CD4-positive, alpha-beta T cell treated with Interleukin-21 for 1 hour (primary cell): ENCODE measurements at places on chromosomes 7 and 10.

DNA sequence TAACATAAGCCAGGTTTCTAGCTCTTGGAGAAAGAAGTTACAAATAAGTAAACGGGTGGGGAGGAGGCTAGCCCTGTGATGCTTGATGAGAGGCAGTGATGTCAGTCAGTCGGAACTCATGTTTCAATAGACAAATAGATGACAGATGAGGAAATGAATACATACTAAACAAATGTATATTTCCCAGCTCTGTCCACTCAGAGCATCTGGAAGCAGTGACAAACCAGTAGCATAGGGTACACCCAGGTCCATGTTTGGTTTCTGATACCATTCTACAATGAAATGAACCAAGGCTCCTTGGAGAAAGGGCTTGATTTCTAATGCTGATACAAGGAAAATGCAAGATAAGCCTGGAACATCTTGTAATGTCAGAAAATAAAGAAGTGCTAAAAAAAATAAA is 30.6 kb downstream of the PODXL start:
- no peak for DNase-seq

DNA sequence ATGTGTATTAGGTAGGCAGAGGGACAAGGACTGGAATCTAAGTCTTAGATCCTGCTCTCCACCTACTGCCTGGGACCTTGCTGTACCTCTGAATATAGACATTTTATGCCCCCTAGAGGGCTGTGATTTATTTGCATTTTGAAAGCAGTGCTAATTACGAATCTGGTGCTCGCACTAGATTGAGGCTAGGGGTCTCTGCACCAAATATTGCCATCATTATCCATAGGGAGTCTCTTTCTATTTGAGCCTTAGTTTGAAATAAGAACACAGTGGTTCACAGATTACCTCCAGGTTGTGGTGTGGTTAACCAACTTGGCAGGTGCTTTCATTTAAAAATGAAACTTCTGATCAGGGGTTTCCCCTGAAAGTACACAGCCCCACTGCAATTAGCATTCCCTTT is 41.8 kb downstream of the CNNM1 start:
- DNase-seq: no peak

DNA sequence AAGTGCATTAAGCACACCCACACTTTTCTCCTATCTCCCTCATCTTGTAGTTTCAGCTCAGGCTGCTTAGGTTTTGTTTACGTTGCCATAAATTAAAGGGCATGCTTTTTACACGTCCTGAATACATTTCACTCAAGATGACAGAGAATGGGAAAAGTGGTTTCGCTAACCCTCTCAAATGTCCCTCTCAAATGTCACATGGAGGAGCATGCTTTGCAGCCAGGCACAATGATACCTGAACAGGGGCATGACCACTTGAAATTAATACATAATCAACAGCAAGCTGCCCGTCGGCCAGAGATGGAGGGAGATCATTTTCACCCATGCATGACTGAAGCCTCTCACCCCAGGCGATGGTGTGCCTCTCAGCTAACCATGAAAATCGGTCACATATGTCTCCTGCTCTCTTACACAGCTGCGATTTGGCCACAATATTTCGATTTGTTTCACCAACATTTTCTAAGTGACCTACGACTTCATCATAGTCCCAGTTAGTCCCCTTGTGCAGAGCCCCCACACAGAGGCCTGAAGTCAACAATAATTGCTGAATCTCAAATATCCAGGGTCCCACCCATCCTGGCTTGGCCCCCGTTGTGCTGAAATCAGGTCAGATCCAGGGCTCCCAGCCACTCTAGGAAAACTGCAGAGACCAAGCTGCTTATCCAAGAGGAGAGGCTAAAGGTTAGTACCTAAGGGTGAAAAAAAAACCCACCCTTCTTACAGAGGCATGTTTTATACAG is 373.9 kb upstream of the NFE2L3 start:
- no peak for DNase-seq

DNA sequence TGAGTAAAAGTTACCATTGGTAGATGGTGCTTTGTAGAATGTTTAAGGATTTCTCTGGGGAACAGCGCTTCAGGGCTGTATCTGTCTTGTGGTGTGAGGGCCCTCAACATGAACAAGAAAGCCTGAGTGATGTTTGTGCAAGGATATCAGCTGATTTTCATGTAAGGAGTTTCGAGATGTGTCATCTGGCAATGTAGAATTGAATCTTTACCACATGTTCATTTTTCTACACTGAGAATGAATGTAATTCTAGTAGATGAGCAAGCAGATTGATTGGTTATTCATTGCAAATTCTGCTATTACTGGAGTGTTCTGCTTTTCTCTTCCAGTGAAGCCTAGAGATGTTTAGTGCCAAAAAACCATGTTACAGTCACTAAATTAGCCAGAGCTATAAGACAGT is 87.7 kb downstream of the ST7 start:
- no peak for DNase-seq

- DNase-seq: no peak
These were observed 1055.1 kb downstream of the KCNMA1 start for GRCh38 chr10:76582531-76582930.

DNA sequence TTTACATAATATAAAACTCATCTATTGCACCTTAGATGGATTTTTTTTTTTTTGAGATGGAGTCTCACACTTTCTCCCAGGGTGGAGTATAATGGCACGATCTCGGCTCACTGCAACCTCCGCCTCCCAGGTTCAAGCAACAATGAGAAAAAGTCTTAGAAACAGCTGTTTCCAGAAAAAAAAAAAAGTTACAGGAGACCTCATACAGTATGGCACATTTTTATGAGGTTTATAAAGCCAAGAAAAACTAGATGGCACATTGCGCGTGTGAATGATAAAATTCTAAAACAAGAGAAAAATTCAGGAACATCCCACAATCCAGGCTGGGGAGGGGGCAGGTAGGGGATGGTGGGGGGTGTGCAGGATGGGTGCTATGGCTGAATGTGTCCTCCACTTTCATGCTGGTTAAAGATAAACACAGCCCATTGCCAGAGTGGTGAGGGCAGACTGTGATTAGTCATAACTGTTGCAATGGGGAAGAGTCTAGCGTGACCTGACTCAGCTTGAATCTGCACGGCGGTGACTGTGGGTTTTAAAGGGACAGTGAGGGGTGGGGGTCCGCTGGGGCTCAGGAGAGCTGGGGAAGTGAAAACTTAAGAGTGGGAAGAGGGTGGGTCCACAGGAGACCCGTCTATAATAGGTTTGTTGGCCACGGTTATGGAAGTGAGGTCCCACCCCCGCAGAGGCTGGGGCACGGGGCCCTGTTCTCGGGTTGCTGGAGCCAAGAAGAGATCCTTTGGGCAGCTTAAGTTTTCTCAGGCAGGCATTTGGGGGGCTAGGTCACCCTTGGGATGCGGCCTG is 11.9 kb upstream of the LRRC27 start:
- DNase-seq: no peak

DNA sequence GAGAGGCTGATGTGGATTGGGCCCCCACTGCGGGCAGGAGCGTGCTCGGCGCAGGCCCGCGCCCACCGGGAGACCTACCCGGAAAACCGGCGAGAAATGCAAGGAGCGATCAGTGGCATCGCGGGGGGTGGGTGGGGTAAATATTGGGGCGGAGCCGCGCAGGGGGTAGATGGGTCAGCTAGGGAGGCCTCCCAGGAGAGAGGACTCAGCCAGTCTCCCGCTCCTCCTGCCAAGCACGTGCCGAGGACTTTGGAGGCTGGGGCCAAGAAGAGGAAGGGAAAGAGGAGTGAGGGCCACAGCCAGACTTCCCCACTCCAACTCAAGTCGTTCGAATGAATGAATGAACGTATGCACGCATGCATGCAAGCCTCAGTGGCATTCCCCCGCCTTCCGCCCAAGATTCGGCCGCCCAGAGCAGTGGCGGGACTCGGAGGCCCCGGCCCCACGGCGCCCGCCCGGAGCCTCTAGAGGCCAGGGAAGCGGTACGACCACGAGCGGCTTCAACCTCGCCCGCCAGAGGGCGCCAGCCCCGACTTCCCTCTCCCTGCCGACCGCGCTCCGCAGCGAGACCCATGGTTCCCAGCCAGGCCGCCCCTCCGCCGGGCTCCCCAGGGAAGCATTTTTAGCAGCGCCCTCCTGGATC is 3.6 kb downstream of the NPM3 start:
- DNase-seq: peak; percentile 80

DNA sequence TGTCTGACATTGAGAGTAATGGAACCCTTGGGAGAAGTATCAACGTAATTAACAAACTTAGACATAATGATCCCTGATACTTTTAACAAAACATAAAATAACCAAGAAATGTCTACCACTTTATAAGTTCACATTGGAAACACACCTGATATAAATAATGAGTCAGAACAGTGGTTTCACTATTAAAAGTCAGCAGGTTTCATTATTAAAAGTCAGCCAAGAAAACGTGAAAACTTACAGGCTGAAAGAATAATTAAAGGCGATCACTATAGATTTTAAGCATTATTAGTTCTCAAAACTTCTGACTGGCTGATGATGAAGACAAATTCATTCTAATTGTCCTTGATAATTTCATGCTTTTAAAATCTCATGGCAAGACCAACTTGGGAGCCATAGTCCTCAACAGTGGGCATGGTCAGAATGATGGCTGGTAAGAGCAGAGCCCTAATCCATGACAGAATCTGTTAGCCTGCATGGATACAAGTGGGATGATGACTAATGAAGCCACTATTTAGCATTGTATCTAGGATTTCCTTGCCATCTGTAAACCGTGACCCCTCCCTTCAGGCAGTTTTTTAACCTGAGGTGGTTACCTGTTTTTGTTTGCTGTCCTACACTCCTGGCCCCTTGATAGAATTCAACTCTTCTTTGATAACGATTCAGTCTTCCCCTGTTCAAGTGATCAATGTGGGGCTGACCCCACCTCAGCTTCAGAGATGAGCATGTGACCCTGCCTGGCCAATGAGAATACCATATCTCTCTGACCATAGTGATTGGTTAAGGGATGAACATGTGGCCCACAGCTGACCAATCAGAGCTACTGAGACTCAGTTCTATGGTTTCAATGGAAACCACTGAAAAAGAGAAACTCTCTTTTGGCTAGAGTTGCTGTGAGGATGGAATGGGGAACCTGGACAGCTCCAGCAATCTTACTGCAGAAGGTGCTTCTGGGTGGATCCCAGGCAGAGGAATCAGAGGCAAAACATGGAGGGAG is 151.0 kb downstream of the PLPP4 start:
- DNase-seq: no peak

DNA sequence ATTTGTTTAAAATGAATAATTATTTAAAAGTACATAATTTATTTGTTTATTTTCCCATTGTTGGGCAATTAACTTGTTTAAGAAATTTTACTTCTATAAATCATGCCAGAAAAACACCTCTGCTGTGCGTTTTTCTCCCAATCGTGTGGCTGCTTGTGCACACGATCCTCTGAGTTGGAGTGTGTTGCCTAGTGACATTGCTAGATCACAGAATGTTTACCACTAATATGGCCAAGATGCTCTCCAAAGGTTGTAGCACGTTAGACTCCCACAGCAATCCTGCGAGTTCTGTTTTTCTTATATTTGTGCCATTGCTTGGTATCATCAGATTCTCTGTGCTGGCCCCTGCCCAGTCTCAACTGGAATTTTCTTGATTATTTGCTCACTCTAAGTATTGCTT is 207.1 kb upstream of the ADCY1 start:
- DNase-seq: no peak

DNA sequence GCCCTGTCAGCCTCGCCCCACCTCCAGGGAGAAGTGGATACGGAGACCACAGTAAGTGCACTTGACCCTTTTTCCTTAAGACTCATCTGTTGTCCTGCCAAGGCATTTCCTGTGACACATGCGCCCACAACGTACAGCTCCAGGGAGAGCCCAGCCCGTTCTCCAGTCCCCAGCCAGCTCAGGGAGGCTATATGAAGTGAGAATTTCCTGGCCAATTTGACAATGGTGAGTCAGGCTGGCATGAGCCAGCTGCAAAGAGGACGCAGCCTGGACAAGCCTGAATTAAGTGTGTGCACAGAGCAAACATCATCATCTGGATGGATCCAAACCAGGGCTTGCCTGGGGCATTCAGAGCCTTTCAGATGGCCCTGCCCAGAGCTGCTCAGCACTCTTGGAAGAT is 244.8 kb downstream of the KCNMA1 start:
- DNase-seq: no peak
